ENCODE measurements at places on chromosomes 5 and 9.

GRCh38 chr9:119365291-119366027 lies 3.8 kb downstream of the BRINP1 start:
- no peak for DNase-seq

DNA sequence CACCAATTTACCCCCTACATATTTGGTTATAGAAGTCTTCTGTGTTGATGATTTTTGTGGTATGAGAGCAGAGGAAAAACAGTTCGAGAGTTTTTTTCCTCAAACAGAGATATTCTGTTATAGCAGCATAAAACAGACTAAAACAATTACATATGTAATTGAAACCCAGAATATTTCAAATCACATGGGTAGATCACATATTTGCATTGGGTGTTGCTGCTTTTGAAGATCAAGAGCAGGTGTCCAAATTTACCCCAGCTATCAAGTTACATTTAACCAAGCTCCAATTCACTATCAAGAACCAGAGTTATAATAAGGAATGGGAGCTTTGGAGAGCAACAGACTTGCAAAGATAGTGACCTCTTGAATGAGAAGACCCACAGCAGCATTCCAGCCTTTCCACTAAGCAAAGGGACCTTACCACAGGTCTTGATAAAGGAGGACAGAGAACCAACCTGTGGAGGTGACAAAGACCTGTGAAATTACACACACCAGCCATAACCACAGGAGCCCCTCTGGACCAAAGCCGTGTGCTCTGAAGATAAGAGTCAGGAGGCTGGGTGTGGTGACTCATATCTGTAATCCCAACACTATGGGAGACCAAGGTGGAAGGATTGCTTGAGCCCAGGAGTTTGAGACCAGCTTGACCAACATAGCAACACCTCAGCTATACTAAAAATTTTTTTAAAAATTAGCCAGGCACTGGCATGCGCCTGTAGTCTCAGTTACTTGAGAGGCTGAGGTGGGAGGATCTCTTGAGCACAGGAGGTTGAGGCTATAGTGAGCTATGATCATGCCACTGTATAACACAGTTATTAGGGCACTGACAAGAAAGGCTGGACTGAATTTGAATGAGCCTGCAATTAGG lies 4.0 kb upstream of the CCL28 start:
- DNase-seq: no peak

DNA sequence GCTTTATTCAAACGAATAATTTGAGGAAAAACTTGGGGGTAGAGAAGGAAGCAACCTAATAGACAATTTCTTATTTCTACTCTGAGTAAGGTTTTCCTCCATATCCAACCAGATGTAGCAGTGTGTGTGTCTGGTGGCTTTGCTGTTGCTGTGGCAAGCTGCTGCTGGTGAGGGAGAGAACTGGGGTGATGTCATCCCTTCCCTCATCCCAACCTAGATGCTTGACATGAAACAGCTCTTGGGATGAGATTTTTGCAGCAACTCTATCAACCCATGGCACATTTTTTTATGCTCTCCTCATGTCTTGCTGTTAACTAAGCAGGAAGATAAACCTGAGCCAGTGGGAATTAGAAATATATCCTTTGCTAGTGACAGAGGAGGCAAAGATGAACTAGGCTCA lies 135.8 kb downstream of the PCSK1 start:
- peak; percentile 91 for DNase-seq

GRCh38 chr5:55699041-55699688 lies 13.0 kb downstream of the SLC38A9 start:
- DNase-seq: no peak

- DNase-seq: no peak
Measured at GRCh38 chr5:7629561-7629960, 221.4 kb downstream of the CFAP90 start.

DNA sequence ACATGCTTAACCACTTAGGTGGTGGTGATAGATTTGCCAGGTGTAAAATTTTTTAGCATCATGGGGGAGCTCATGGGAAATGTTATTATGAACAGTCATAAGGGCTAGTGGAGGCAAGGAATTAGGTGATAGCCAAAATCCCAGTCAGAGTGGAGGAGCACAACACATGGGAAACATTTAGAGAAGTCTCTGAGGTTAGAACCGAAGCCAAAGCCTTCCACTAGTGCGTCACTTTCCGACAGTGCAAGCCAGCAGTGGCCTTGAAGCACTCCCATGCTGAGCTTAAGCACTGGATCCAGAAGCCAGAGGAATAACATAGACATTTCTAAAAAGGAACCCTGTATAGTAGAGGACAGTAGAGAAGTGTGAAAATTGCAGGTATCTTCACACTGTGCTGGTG lies 101.5 kb upstream of the SNX2 start:
- peak; percentile 71 for DNase-seq

GRCh38 chr5:68282001-68282400 lies 66.4 kb downstream of the PIK3R1 start:
- no peak for DNase-seq

- DNase-seq: peak; percentile 14
Measured at GRCh38 chr5:66864240-66864884, 268.2 kb downstream of the MAST4 start.

DNA sequence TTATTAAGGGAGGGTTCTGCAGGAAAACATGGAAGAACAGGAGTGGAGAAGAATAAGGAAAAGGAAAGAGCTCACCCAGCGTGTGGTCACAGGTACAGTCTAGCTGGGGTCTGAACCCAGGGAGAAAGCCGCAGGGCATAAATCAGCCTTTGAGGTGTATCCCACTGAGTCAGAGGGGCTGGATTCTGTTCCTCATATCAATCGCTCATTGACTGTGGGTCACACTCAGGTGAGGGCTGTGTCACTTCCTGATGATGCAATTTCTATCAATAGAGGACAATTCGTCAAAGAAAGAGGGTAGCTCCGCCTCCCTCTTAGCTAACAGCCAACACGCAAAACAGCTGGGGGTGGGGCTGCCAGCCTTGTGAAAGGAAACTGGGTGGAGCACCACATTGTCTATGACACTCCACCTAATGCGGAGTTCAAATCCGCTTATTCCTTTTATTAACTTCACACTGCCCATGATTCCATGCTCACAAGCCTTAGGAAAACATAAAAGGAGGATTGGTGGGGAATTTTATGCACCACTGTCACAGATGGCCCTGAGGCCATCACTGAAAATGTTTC lies 176.2 kb downstream of the ICE1 start:
- no peak for DNase-seq

DNA sequence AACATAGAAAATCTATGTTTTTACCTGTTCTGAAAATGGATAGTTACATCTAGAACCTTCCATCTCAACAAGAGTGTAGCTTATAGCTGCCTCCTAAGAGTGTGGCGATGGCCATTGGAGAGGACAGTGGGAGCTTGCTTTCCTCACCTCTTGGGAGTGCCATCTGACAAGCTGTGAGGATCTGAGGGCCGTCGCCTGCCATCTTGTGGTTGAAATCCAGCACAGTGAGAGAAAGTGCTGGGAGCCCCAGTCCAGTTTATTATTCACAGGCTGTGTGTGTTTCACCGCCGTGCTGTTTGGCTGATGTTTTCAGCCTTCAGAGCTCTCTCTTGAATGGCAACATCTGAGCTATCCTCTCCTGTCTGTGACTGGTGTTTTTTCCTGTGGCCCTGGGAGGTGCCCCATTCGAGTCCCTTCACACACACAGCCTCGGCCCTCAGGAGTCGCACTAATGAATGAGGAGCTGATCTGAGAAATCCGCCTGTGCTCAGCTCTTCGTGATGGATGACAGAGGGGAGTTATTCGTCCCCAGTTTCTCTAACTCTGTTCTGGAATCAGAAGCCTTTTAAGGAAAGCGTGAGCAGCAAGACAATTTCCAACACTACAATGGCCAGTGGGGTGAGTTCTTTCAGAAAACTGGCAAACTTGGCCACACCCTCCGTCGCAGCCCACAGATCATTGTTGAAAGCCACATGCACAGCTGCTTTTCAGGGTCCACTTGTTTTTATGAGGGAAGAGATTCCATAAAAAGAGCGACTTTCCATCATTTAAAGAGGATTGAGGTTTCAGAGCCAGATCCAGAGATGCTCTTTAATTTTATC lies 170.3 kb downstream of the PDZD2 start:
- DNase-seq: peak; percentile 20
